ENCODE measurements at places on chromosomes 2 and 18.
A peak's percentile ranks its signal among the peaks of the same experiment; 100 is the strongest.

- no peak for DNase-seq
These were observed 105.4 kb downstream of the INHBB start for GRCh38 chr2:120451334-120451733.

GRCh38 chr2:169782513-169782912 is 16.2 kb upstream of the SSB start:
- no peak for DNase-seq

DNA sequence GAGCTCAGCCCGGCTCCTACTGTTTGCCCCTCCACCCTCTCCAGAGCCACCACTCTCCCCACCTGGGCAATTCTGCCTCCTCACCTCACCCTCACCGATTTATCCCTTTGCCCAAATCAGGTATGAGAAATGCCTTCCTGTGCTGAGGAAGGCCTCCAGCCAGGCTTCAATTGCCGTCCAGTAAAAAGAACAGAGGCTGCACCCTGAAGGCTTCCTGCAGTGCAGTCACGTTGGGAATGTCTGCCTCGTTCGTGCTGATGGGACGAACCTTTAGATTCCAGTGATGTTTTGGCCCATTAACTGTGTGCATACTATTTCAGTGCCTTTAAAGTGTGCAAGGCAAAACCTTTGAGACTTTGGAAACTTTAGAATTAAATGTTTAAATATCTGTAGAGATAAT is 34.2 kb downstream of the ATP6V1C2 start:
- DNase-seq: no peak

DNA sequence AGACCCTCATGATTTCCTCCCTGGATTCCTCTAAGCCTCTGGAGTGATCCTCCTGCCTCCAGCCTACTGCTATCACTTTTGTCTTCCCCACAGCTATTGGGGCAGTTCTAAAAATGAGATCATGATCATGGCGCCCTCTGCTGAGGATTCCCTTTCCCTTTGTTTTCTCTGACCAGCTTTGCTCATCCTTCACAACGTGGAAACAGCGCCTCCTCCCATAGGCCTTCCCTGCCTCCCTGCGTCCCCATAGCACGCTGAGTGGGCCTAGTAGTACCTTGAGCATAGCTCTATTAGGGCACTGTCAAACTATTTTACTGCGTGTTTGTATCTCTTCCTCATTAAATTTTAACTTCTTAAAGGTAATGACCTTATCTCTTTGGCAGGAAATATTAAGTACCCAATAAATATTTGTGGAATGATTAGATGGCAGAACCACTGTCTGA is 207.0 kb upstream of the FANCL start:
- DNase-seq: peak; percentile 22

GRCh38 chr2:181523756-181524155 is 66.6 kb downstream of the ITGA4 start:
- no peak for DNase-seq

DNA sequence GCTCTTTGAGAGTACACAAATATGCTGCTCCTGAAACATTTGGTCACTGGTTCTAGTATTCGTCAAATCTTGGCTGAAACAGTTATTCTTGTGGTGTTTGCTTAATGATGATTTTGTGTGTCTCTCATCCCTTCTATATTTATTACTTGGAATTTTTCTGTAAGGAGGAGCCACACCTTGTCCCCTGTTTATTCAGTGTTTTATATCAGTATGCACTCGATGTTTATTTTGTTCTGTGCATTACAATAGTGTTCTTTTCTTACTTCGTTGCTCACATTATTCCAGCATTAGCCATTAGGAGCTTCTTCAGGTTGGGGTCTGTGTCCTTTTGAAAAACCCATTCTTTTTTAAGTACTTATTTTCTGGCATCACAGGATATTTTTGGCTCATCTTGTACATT is 5.1 kb upstream of the RAMP1 start:
- DNase-seq: no peak

GRCh38 chr2:128817171-128817570 is 498.5 kb upstream of the HS6ST1 start:
- no peak for DNase-seq

DNA sequence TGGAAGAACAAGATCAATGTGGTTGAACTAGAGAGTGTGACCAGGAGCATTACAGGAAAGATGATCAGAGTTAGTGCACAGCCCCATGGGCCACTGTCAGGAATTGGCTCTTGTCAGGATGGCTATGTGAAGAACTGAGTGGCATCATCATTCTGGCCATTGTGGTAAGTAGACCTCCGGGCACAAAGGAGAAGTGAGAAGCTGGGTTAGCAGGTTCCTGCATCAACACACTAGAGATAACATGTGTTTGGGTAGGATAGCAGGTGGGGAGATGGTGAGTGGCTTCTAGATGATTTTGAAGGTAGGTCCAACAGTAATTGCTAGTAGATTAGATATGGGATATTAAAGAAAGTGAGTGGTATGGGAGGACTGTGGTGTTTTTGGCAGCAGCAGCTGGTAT is 408.2 kb downstream of the TSN start:
- no peak for DNase-seq

DNA sequence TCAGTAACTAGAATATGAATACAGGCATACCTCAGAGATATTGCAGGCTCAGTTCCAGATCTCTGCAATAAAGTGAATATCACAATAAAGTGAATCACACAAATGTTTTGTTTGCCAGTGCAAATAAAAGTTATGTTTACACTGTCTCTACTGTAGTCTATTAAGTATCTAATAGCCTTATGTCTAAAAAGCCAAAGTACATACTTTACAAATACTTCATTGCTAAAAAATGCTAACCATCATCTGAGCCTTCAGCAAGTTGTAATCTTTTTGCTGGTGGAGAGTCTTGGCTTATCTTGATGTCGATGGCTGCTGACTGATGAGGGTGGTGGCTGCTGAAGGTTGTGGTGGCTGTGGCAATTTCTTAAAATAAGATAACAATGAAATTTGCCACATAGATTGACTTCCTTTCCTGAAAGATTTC is 159.4 kb downstream of the MYO1B start:
- DNase-seq: no peak

DNA sequence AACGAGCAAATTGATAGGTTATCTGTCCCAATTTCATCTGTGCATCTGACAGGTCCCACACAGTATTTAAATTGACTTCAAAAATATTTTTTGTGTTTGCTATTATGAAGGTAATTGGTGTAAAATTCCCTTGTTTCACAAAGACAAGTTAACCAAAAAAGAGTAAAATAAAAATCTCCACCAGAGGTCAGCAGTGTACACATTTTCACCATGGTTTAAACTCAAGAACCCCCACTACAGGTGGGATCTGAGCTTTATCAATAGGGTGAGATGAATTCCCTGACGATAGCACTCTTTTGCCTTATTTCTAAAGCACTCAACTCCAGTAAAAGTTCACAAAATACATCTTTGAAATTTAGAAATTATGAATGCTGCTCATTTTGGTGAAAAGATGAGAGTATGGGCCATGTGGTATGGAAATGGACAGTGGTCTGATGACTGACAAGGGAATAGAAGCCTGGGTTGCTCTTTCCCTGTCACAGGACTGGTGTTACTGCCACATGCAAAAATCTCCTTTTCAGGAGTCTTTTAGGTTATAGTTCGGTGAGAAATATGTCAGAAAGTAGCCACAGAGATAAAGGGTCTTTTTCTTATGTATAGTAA is 68.0 kb downstream of the SERPINB8 start:
- no peak for DNase-seq

- peak; percentile 44 for DNase-seq
These were observed 47.2 kb downstream of the CDC42EP3 start for GRCh38 chr2:37623971-37624900.

DNA sequence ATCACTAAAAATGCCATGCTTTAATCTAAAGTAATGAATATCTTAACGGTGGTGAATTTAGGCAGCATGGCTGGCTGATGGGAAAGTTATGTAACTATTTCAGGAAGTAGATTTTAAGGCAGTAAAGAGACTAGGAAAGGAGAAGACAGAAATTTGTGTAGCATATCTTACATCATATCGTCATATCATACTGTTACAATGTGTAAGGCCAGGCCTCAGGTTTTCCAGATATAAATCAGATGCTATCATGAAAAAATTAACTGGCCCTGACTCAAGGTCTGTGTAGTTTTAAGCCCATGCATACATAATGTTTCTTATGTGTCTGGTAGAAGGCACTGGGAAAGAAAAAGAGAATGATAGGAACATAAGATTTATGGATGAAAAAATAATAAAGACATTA is 8.9 kb upstream of the FAP start:
- no peak for DNase-seq

DNA sequence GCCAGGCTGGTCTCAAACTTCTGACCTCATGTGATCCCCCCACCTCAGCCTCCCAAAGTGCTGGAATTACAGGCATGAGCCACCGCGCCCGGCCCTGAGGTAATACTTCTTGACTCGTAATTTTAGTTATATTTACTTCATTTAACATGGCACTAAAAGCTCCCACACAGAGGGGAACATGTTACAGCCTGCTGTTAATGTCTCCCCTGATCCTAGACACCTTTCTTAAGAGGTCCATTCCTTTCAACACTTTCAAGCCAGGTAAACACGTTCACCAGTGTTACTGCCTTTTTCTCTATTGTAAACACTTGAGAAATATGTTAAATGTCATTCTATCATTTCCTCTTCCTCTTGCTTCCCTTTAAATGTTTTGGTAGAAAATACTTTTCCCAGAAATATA is 161.4 kb downstream of the METTL4 start:
- DNase-seq: no peak

DNA sequence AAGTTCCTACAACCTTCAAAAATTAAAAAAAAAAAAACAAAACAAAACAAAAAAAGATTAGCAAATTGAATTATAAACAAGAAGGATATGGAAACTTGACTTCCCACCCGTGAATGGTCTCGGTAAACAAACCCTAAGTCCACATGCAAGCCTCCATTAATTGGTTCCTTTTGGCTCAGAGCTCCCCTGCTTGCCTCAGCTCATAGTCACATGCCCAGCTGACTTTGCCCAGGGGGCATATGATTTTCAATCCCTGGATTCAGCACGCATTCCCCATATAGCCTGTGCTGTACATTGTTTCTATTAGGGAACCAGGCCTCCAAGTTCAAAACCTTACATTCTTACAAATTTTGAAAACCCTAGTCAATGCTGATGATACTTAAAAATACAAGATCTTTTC is 95.0 kb downstream of the PID1 start:
- DNase-seq: no peak

- no peak for DNase-seq
These were observed 1.7 kb upstream of the HOXD12 start for GRCh38 chr2:176097820-176098365.

DNA sequence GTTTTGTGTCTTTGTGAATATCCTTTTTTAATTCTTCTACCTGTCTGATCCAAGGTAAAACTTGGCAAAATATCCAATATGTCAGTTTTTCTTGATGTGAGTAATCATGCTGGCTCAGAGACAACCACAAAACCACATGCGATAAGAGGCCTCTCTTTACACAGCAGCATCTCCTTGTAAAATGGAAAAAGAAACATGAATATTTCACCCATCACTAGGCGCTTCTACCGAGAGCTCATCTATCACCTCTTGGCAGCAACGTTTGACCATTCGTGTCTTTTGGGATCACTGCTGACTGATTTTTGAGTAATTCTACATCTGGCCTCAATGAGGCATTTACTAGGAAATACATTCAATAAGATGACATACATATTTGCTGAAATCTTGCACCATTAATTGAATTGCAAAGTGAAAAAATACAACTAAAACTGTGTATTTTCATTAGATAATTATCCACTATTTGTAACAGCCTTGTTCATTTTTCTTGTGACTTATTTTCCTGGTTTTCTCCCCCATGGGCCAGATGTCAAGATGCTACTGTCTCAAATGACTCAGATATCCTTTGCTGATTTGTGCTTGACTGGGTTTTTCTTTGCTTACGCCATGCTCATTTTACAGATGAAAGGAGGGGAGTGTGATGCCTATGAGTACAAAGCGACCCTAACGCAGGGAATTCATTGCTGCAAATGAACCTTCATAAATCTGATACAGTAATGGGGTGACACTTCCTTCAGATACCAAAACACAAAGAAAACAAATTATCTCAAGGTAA is 467.5 kb downstream of the FBXO15 start:
- no peak for DNase-seq

- DNase-seq: no peak
These were observed 248.6 kb upstream of the SIX2 start for GRCh38 chr2:45257820-45258219.

DNA sequence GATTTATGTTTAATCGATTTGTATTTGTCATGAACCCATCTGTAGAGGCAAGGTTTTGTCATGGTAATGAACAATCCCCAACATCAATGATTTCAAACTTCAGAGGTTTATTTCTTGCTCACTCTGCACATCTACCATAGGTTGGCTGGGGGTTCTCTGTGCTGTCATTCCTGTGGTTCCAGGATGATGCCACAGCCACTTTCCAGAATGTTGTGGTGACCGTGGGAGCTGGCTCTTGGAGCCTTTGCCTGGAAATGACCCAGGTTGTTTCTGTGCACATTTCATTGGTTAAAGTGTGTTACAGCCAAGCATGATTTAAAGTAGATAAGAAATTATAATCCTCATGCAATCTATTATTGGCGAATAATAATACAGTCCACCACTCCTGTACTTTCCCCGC is 28.2 kb upstream of the EPAS1 start:
- DNase-seq: no peak

DNA sequence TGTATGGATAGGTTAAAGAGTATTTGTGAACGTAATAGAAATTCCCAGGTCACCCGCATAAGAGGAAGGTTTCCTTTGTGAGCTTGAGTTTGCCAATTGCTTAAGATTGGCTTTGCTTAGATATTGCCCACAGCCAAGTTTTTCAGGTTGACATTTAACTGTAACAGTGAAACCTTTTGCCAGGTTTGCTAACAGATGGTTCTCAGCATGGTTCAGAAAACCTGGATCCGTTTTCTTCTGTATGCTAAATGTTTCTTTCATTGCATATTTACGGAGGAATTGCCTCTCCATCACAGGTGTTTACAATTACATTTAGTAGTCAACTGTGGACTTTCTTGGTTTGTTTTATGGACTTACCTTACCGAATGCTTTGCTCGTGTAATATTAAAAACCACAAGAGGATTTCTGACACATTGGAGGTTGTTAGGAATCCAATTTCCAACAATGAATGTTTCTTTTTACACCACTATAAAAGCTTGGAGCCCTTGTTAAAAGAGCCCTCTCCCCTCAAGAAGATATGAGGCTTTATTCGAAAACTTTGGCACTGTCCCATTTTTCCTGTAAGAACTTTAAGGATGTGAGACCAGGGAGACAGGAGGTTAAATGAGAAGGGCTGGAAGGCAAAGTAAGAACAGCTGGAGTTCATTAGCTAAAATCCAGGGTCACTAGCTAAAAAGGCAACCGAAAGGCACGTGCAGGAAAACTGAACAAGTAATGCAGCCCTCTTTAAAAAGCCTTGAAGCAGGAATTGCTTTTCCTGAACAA is 7.8 kb downstream of the CDK15 start:
- no peak for DNase-seq

DNA sequence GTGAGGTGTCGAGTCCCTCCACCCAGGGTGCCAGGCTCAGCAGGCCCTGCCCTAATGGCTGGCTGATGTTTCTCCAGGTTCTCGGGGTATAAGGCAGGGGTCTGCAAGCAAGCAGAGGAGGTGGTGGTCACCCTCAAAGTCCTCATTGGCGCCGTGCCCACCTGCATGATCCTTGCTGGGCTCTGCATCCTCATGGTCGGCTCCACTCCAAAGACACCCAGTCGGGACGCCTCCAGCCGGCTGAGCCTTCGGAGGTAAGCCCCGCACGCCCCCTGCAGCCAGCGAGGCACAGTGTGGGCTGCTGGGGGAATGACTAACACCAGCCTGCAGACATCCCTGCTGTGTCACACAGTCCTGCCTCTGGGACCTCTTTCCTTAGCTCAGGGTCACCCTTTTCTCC is 14.1 kb downstream of the MFSD2B start:
- no peak for DNase-seq
